ENCODE measurements at places on chromosomes 6 and 20.

GRCh38 chr6:43671011-43671800 lies 16.4 kb downstream of the MRPS18A start:
- DNase-seq, result no peak

GRCh38 chr6:136655239-136656014 lies 105.2 kb upstream of the MAP7 start:
- no peak for DNase-seq

GRCh38 chr6:71766146-71766760 lies 120.1 kb upstream of the RIMS1 start:
- no peak for DNase-seq

DNA sequence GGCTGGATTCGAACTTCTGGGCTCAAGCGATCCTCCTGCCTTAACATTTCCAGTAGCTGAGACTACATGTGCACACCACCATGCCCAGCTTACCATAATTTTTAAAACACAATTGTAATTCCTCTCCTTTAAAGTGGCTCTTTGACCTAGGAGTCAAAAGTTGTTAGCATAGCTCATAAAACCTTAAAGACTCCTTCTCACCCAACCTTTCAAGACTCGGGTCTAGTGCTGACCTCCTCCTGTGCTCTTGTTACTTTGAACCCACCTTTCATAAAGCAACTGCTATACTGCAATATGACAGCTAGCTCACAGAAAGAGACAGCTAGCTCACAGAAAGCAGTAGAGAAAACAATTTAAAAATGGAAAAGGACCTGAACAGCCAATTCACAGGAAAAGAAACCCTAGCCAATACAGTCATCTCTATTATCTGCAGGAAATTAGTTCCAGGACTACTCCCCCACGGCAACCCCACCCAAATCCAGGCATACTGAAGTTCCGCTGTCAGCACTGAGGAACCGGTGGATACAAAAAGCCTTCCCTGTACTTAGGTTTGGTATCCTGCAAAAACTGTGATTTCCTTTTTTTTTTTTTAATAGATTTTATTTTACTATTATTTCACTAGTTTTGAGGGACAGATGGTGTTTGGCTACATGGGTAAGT lies 20.3 kb downstream of the SSR1 start:
- DNase-seq, result no peak
